ENCODE measurements at places on chromosomes 7 and 10. TPM values are rescaled to one million over a fixed set of nuclear protein-coding genes. Genes with fewer than 3 reads are reported as not detected.
A peak's percentile ranks its signal among the peaks of the same experiment; 100 is the strongest.

DNA sequence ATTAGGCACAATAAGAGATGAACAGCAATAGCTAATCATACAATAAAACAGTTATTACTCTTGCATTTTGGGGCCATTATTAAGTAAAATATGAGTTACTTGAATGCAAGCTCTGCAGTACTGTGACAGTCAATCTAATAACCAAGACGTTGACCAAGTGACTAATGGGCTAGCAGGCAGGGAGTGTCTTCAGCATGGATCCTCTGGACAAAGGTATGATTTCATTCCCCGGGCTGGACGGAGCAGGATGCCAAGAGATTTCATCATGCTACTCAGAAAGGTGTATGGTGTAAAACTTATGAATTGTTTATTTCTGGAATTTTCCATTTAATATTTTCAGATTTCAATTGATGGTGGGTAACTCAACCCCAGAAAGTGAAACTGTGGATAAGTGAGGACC is 80.9 kb downstream of the SHH start:
- H3K36me3 ChIP-seq: peaks cover 32% of the 10 kb centered on the region
- no peaks in the 10 kb centered on the region for H3K27me3 ChIP-seq
- no peak for DNase-seq
- H3K4me1 ChIP-seq: peaks cover 64% of the 10 kb centered on the region

DNA sequence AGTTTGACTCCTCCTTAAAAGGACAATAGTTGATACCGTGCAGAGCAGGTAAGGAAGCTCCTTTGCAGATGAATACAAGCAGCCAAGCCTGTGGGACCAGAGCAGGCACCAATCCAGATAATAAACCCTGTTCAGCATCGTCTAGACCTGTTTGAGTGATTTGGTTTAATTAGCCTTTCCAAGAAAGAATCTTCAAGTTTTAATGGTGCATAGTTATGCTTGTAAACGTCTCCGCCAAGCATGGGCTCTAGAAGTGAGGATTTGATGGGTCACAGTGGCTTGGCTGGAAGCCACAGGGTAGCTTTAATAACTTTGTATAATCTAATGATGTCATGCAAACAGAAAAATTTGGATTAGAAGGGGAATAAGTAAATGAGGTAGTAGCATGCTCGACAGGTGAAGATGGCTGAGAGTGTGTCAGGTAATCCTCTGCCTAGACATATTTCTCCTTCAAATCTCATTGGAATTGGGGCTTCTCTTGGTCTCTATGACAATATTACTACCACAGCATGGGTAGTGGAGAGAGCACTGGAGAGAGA is 188.4 kb downstream of the DYNC1I1 start:
- H3K27me3 ChIP-seq: peaks cover under 1% of the 10 kb centered on the region
- H3K36me3 ChIP-seq: no peaks in the 10 kb centered on the region
- no peak overlapping the region for H3K27ac ChIP-seq
- H3K4me3 ChIP-seq: no peak overlapping the region

CDHR3 gene
- total RNA-seq: 0.74 TPM

GRCh38 chr7:69435711-69436110 is 162.6 kb upstream of the AUTS2 start:
- no peaks in the 10 kb centered on the region for H3K36me3 ChIP-seq
- DNase-seq: no peak
- H3K27me3 ChIP-seq: peaks cover 7% of the 10 kb centered on the region
- no peak overlapping the region for H3K27ac ChIP-seq
- H3K4me3 ChIP-seq: no peak overlapping the region
- H3K4me1 ChIP-seq: peaks cover under 1% of the 10 kb centered on the region

NUTM2B gene
- 0.83 TPM for total RNA-seq

DNA sequence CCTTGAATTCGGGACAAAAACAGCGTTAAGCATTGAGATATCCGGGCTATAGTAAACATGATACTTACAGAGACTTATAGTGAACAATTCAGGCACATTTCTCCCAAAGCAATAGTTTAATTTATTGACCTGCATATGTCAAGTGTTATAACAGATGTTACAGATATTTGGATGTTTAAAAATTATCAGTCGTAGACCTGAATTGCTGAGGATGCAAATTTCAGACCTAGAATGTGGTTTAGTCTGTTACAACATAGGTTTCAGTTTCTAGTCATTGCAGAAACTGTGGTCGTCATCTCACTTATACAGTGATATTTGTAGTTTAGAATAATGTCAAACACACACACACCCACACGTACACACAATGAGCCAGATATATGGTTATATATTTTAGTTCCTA is 85.2 kb downstream of the VTI1A start:
- H3K27me3 ChIP-seq: no peaks in the 10 kb centered on the region
- peak overlapping the region; percentile 43 for H3K4me3 ChIP-seq
- DNase-seq: peak; percentile 58
- H3K27ac ChIP-seq: peak overlapping the region; percentile 45
- peaks cover 37% of the 10 kb centered on the region for H3K4me1 ChIP-seq

ANKRD7 gene
- total RNA-seq: 1.2 TPM

GRCh38 chr7:73719806-73720169 is 319 bp upstream of the STX1A start:
- no peak overlapping the region for H3K27ac ChIP-seq
- peaks cover 4% of the 10 kb centered on the region for H3K36me3 ChIP-seq
- H3K4me1 ChIP-seq: peaks cover 35% of the 10 kb centered on the region
- H3K4me3 ChIP-seq: peak overlapping the region; percentile 71
- peaks cover 4% of the 10 kb centered on the region for H3K27me3 ChIP-seq

DNA sequence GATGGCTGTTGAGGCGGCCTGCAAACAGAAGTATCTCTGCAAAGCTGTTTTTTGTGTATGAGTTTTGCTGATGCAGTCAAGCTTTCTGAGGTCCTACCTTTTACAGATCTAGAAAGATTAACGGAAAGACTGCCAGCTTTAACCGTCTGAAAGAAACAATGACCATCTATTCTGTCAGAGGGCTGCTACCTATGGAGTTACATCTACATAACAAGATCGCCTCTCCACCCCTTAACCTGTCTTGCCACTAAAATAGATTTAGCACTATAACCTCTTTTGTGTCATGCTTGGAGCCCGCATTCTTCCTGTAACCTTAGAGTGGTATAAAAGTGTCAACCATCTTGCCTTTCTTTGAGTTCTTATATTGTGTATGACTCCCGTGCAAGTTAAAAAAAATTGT is 291.2 kb downstream of the POM121L12 start:
- no peaks in the 10 kb centered on the region for H3K4me1 ChIP-seq
- no peak overlapping the region for H3K4me3 ChIP-seq
- H3K27me3 ChIP-seq: no peaks in the 10 kb centered on the region
- H3K36me3 ChIP-seq: no peaks in the 10 kb centered on the region
- no peak for DNase-seq

FAM25C gene
- not detected for total RNA-seq

- no peaks in the 10 kb centered on the region for H3K36me3 ChIP-seq
- H3K27ac ChIP-seq: no peak overlapping the region
- no peaks in the 10 kb centered on the region for H3K27me3 ChIP-seq
- DNase-seq: no peak
- H3K4me1 ChIP-seq: no peaks in the 10 kb centered on the region
- no peak overlapping the region for H3K4me3 ChIP-seq
Observed at GRCh38 chr10:43012578-43012977, 64.3 kb upstream of the RET start.

GRCh38 chr7:2771274-2771731 is 72.8 kb downstream of the GNA12 start:
- H3K36me3 ChIP-seq: peaks cover 21% of the 10 kb centered on the region
- DNase-seq: no peak
- no peaks in the 10 kb centered on the region for H3K27me3 ChIP-seq
- H3K4me3 ChIP-seq: no peak overlapping the region
- peaks cover 39% of the 10 kb centered on the region for H3K4me1 ChIP-seq

- no peaks in the 10 kb centered on the region for H3K27me3 ChIP-seq
- no peak for DNase-seq
- peak overlapping the region; percentile 65 for H3K27ac ChIP-seq
Observed at GRCh38 chr10:26743091-26743490, 45.6 kb downstream of the PDSS1 start.

PTPRZ1 gene
- not detected for total RNA-seq

- no peaks in the 10 kb centered on the region for H3K4me1 ChIP-seq
- DNase-seq: no peak
- no peak overlapping the region for H3K27ac ChIP-seq
- H3K27me3 ChIP-seq: peaks cover 6% of the 10 kb centered on the region
Observed at GRCh38 chr7:31079824-31080511, 27.9 kb downstream of the ADCYAP1R1 start.

GRCh38 chr10:97454330-97455036 is 8.5 kb downstream of the ZDHHC16 start:
- no peaks in the 10 kb centered on the region for H3K27me3 ChIP-seq
- H3K27ac ChIP-seq: peak overlapping the region; percentile 94
- peak; percentile 52 for DNase-seq
- H3K4me1 ChIP-seq: peaks cover 38% of the 10 kb centered on the region
- no peak overlapping the region for H3K4me3 ChIP-seq

GRCh38 chr7:133795068-133795665 is 332.0 kb upstream of the LRGUK start:
- no peaks in the 10 kb centered on the region for H3K27me3 ChIP-seq
- DNase-seq: no peak
- H3K4me1 ChIP-seq: no peaks in the 10 kb centered on the region
- no peak overlapping the region for H3K27ac ChIP-seq
- no peak overlapping the region for H3K4me3 ChIP-seq
- H3K36me3 ChIP-seq: no peaks in the 10 kb centered on the region

DNA sequence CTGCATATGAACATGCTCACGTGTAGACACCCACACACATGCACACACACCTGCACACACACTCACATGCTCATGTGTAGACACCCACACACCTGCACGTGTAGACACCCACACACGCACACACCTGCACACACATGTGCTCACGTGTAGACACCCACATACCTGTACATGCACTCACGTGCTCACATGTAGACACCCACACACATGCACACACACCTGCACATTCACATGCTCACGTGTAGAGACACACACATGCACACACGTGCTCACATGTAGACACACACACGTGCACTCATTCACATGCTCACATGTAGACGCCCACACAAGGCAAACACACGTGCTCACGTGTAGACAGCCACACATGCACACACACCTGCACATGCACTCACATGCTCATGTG is 275.8 kb downstream of the PTPRN2 start:
- no peaks in the 10 kb centered on the region for H3K4me1 ChIP-seq
- no peak overlapping the region for H3K4me3 ChIP-seq
- H3K27me3 ChIP-seq: peaks cover 5% of the 10 kb centered on the region
- no peak for DNase-seq

- H3K4me1 ChIP-seq: peaks cover 13% of the 10 kb centered on the region
- no peak overlapping the region for H3K27ac ChIP-seq
- no peak overlapping the region for H3K4me3 ChIP-seq
- peaks cover 13% of the 10 kb centered on the region for H3K36me3 ChIP-seq
Observed at GRCh38 chr10:102813734-102814452, 23.3 kb downstream of the CYP17A1 start.

GRCh38 chr7:38855867-38856266 is 53.1 kb downstream of the VPS41 start:
- DNase-seq: no peak
- H3K27me3 ChIP-seq: no peaks in the 10 kb centered on the region
- no peak overlapping the region for H3K4me3 ChIP-seq
- H3K27ac ChIP-seq: no peak overlapping the region
- H3K36me3 ChIP-seq: peaks cover 26% of the 10 kb centered on the region

RADIL gene
- total RNA-seq: 0.77 TPM

DNA sequence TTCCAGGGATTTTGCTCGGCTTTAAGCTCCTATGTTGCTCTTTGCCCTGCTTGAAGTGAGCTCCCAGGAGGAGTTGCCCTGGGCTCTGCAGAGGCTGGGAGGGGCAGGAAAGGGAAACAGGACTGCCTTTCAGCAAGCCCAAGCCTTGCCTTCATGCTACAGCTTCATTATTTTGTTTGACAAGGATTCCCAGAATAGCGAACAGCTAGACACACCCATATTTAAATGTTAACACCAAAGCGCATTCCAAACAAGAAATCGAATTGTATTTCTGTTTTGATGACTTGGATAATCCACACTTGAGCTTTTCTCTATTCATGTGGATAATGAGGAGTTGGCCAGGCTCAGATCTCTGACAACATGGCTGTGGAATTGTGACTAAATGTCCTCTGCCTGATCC is 6.3 kb downstream of the KIAA1217 start:
- peaks cover 16% of the 10 kb centered on the region for H3K27me3 ChIP-seq
- no peaks in the 10 kb centered on the region for H3K36me3 ChIP-seq
- H3K4me3 ChIP-seq: no peak overlapping the region
- H3K4me1 ChIP-seq: peaks cover 3% of the 10 kb centered on the region
- no peak for DNase-seq

- H3K4me1 ChIP-seq: no peaks in the 10 kb centered on the region
- H3K27ac ChIP-seq: no peak overlapping the region
- no peak overlapping the region for H3K4me3 ChIP-seq
- H3K36me3 ChIP-seq: no peaks in the 10 kb centered on the region
Observed at GRCh38 chr10:48996329-48996728, 56.7 kb upstream of the LRRC18 start.

LAMB1 gene
- 0.20 TPM for total RNA-seq

DNA sequence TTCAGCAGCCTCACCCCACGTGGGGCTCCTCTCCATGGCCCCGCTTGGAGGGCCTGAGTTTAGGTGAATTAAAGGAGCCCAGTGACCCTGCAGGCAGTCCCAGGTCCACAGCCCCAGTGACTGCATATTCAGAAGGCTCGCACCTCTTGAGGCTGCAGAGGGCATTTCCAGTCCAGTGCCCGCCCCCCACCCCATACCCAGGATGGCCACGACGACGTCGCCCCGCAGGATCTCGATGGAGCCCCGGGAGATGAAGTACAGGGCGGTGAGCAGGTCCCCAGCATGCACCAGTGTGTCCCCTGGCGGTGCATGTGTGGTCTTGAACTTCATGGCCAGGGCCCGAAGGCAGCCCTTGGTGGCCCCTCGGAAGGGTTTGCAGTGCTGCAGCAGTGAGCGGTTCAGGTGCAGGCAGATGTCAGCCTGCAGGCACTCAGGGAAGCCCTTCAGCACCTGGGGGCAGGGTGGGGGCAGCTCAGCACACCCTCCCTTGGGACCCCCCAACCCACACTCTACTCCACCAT is 28.1 kb downstream of the KCNH2 start:
- no peaks in the 10 kb centered on the region for H3K36me3 ChIP-seq
- peaks cover 7% of the 10 kb centered on the region for H3K27me3 ChIP-seq
- H3K4me3 ChIP-seq: no peak overlapping the region
- no peak for DNase-seq

FGL2 gene
- 0.63 TPM for total RNA-seq

OPALIN gene
- total RNA-seq: not detected

AKR1E2 gene
- 6.1 TPM for total RNA-seq
